ENCODE measurements at places on chromosomes 12 and 14.

DNA sequence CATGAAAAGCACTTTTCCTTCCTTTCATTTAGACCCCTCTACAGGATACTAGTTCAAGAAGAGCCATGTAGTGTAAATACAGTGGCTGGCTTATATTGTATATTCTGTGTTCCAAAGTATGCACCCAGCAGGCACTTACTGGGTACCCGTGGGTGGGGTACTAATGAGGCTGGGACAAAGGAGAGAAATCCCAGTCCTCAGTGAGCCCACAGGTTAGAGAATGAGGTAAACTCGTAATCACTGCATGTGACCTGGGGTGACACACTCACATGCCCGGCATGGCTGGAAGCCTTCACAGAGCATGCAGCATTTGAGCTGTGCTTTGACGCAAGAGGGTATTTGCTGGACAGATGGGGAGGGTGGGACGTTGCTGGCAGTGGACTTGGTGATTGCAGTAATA, 17.1 kb downstream of the SLC24A4 start:
- no peak for DNase-seq

DNA sequence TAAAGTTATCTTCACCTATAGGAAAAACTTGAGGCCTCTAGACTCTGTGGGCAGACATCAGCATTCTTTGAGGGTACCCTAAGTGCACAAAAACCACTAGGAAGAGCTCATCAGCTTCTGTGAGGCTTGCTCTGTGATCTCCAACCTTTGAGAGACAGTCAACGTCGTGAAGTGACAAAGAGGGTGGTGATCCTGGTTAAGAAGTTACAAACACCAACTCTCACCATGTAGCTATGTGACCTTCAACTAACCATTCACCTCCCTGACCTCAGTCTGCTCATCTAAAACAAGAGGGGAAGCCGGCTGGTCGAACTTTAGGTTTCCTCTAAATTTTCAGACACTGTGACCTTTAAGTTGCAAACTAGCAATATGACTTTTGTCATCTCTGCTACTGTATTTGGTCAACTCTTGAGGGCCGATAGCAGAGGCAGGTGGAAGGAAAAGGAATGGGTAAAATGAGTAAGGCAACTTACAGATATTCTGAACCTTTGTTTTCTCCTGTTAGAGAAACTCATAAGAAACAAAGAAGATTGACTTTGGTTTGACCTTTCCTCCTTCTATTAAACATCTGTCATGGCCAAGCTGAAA, 103.2 kb upstream of the PARP11 start:
- no peak for DNase-seq

DNA sequence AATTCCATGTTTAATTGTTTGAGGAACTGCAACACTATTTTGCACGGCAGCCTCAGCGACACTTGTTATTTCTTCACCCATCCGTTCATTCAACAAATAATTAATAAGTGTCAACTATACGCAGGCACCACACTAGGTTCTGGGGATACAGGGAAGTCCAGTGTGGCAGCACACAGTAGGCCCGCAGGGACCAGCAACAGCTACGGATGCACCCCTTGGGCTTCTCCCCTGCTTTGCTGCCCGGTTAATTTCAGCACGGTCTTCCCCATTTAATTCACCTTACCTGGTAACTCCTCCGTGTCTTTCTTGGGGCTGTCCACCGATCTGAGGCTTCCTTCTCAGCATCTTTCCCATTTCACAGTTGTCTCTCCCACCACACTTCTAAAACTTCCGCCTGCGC, 48.3 kb downstream of the ZFP36L1 start:
- DNase-seq: no peak

DNA sequence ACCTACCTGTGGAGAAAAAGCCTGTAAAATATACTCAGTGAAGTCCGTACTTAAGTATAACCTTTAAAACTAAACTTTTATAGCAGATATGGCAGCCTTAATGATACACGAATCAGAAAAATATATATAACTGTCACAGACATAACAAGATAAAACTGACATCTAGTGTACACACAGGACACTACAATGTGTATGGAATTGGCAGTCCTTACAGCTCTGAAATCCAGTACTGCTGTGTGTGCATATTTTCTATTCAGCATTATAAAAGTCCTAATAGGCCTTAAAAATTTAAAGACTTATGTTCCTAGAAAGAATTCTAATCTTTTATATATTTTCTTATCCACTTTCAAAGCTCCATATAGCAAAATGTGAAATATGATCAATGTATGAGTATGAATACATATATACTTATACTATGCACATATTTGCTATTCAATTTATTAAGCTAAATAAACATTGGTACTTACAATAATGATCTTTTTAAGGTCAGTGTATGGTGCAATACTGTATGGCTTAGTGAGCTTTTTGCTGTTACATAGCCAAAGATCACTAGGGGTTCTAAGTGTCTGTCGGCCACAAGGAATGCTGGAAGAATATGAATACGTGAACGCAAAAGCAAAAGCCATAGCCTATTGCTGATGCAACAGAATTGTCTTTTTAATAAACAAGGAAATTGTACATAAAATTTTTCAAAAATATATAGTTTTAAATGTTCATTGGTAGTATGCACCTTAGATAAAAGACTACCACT, 69.2 kb downstream of the C2CD5 start:
- DNase-seq: no peak

DNA sequence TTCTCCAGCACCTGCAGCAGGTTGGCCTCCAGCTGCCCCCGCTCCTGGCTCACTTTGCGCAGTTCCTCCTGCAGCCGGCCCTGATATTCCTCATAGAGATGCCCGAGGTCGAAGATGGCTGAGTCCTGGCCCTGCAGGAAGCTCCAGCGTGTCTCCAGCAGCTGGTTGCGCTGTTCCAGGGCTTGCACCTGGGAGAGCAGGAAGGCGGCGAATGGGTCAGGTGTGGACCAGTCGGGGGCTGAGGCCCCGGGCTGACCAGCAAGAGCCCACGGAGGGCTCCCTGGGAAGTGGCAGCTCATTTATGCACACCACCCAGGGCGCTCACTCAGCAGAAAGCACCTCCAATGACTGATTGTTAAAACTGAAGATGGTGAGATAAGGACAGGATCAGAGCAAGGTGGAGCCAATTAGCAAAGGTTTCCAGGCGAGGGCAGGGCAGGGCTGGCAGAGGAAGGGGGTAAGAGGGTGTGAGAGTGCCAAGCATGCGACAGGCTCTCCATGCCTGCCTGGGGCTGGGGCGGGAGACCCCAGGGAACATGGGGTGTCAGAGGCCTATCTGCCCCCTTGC, 6.3 kb downstream of the KRT80 start:
- DNase-seq: no peak

DNA sequence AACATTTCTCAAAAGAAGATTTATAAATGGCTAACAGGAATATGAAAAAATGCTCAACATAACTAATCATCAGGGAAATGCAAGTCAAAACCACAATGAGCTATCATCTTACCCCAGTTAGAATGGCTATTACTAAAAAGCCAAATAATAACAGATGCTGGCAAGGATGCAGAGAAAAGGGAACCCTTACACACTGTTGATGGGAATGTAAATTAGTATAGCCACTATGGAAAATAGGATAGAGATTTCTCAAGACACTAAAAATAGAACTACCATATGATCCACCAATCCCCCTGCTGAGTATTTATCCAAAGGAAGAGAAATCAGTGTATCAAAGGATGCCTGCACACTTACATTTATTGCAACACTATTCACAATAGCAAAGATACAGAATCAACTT, 58.3 kb downstream of the GUCY2C start:
- no peak for DNase-seq

DNA sequence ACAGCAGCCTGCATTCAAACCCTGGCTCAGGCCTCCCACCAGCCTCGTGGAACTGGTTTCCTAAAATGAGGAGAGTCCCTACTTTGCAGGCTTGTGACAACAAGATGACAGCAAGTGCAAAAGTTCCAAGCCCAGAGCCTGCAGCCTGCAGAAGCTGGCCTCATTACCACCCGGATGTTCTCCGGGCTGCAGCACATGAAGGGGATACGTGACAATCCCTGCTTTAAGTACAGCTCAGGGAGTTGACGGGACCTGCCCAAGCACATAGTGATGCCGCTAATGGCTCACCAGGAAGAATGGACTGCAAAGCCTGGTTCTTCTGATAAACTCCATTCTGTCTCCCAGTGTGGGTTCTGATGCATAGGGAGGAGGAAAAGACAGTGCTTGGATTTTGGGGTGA, 15.0 kb downstream of the SSH1 start:
- DNase-seq: no peak

GRCh38 chr14:79831195-79831892, 380.0 kb downstream of the DIO2 start:
- no peak for DNase-seq

- no peak for DNase-seq
Measured at GRCh38 chr14:97156705-97157104, 359.5 kb downstream of the VRK1 start.

DNA sequence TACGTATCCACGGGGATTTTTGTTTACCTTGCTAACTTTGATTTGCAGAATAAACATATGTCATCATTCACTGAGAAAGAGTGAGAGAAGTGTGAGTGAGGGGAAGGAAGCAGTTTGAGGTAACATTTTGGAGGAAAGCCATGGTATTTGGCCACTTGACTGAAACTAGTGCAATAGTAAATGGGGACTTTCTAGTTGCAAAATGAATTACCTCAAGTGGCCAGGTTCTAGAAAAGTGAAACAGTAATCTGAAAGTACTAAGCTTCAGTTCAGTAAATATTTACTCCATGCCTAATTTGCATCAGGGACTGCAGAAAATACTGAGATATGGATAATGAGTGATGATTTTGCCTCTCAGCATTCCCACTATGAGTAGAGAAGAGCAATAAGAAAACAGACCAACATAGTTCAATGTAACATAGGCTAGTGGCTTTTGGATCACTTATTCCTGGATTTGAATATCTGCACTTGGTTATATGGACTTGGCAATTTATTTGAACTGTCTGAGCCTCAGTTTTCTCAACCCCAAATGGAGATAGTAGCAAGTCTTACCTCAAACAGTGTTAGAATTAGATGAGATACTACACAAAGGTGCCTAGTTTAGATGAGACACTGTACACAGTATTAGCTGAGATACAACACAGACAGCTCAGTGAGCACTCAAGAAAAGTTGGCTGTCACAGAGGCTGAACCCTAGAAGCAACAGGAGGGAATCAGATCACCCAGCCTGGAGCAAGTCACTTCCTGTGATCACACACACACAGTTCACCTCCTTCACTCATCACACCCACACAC, 439.1 kb downstream of the NPAS3 start:
- DNase-seq: no peak

DNA sequence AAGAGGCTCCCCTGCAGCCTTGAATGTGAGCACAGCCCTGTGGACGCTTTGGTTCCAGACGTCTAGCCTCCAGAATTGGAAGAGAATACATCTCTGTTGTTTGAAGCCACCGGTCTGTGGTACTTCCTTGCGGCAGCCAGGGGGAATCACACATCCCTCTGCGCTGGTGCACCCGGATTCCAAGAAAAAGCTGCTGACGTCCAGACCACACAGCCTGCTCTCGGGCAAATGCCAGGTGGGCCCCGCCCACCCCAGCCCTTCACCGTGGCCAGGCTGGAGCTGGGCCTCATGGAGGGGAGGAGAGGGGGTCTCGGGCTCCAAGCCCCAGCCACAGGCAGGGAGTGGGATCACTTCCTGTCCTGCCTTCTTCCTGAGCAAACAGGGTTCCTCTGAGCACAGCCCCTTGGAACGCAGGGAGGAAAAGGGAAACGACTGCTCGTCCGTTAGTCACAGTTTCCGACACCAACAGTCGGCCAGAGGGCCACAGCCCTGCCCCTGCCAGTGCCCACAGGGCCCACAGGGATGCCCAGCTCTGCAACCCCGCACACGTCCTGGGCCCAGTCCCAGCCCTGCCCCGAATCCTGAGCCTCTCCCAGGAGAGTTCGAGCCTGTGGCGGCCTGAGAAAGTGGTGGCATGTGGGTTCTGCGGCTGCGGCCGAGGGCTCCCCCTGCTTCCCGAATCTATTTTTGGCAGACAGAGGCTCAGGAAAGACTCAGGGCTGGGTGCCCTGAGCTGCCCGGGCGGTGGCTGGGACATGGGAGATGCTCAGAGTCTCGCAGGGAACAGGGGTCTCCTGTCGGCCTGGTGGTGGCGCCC, 85.3 kb downstream of the RFLNA start:
- DNase-seq: no peak

GRCh38 chr12:74752215-74752614, 214.6 kb downstream of the ATXN7L3B start:
- no peak for DNase-seq

- DNase-seq: no peak
Measured at GRCh38 chr12:20800160-20800559, 10.3 kb upstream of the SLCO1B3 start.

DNA sequence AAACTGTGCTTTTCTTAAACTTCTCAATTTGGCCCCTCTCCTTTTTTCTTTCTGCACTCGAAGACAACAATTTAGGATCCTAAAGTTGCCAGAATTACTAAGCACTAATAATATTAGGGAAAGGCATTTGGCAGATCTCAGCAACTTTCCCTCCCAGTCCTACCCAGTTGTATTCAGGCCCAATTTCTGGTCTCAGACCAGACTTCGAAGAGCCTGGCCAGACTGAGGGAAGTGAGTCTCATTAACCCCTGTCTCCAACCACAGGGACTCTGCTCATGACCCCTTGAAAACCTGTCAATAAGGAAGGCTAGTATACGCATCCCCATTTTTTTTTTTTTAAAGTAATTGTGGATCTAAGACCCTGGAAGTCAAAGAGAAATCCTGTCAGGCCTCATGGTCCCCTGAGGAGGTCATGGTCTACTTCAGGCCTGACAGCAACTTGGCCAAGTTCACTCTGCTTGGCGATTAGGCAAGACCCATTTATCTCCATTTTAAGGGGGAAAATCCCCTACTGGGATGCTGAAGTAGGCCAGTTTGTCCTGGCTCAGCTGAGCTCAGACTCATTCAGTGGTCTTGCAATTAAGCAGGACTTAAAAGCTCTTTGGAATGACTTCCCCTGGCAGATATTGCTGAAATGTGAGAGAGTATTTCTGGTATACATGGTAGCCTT, 521.0 kb downstream of the FUT8 start:
- DNase-seq: no peak

DNA sequence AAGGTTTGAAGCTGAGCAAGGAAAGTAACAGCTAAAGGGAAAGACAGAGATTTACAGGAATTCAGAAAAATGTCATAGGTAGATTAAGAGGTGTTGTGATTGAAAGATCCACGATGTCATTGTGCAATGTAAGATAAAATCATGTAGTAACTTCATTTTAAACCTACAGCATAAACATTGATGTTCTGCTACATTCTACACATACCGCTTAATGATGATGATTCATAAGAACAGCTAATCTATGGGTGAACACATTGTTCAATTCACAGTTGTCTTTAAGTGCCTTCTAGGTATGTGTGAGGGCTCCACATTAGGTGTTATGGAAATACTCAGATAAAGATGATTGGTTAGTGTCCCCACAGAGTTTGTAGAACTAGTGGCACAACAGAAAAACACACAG, 170.9 kb downstream of the GRIP1 start:
- DNase-seq: no peak

- no peak for DNase-seq
Measured at GRCh38 chr14:57576498-57576897, 82.8 kb upstream of the CCDC198 start.

DNA sequence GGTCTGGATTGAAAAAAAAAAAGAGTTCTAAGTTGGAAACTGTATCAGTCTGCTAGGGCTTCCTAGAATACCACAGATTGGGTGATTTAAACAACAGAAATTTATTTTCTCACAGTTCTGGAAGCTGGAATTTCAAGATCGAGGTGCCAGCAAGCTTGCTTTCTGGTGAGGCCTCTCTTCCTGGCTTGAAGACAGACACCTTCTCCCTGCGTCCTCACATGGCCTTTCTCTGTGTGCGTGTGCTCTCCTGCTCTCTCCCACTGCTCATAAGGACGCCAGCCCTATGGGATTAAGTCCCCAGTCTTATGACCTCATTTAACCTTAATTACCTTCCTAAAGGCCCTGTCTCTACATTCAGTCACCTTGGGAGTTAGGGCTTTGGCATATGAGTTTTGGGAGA, 215.5 kb downstream of the PIK3C2G start:
- no peak for DNase-seq

Data from stimulated activated CD8-positive, alpha-beta memory T cell treated with anti-CD3 and anti-CD28 coated beads, Interleukin-15, amount 100 ng/mL, for 4 hours (primary cell).